NB4 (cell line): ENCODE measurements at places on chromosomes 1 and 21.

GRCh38 chr1:164592634-164593033 is 33.6 kb downstream of the PBX1 start:
- DNase-seq: no peak

- DNase-seq: no peak
These were observed 90.0 kb upstream of the CAMK1G start for GRCh38 chr1:209493559-209493958.

DNA sequence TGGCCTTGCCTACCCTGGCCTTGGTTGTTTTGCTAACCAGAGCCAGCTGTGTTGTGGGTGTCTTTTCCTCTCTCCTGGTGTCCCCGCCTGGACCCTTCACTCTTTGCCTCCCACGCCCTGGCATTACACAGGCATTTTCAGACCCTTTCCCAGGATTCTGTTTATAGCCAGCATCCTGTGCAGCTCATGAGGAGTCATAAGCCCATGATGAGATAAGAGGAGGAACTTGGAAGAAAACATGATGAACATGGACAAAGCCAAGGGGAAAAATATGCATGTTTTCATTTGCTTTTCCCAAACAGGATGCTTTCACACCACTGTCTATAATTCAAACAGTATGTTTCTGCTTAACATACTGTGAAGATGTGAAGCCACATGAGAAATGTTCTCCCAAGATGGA is 18.7 kb upstream of the WARS2 start:
- no peak for DNase-seq

- no peak for DNase-seq
These were observed 12.4 kb upstream of the PODN start for GRCh38 chr1:53049574-53049967.

DNA sequence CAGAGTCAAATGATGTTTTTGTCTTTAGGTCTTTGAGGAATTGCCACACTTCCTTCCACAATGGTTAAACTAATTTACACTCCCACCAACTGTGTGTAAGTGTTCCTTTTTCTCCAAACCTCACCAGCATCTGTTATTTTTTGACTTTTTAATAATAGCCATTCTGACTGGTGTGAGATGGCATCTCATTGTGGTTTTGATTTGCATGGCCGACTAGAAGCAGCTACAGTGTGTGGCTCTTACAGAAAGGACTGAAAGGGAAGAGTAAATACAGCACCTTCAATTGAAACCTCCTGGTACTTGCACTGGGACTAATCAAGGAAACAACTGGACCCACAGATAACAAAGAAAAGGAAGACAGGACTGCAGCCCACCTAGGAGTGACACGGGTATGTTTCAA is 668.0 kb upstream of the RGS18 start:
- no peak for DNase-seq

GRCh38 chr1:69569576-69570328 is 2.0 kb downstream of the LRRC7 start:
- DNase-seq: no peak

DNA sequence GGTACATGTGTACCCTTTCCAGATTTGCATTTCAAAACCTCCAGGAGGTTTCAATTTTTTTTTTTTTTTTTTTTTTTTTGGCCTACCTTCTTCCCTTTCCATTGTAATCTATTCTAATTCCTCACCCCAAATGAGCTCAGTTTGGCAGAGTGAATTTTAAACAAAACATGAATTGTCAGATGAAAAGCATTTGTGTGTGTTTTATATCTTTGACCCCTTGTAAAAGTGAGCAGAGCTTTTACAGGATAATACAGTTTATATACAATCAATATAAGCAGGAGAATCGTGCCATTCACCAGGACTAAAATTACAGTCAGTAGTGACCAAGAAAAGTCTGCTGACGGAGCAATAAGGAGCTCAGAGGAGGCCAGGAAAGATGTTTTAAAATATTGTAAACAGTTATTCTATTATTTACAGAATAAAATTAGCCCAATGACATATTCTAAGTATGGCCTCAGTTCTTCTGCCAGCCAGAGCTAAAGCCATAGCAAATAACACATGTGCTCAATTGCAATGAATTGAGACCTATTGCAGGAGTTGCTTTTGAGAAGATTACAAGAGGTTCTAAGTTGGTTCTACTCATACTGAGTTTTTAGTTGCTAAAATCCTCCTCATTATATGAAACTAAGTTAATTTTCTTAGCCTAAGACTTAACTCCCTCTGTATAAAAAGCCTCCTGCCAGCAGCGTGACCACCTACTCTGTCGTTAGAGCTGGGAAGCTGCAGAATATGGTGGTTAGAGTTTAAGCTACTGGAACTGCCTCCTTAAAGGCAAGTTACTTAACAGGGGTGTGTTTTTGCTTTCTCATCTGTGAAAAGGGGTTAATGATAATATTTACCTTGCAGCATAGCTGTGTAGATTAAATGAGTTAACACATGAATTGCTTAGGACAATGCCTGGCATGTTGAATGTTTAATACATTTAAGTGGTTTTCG is 50.8 kb upstream of the ZNF326 start:
- DNase-seq: no peak

GRCh38 chr1:31299365-31299764 is 2.5 kb downstream of the ZCCHC17 start:
- DNase-seq: peak; percentile 28

DNA sequence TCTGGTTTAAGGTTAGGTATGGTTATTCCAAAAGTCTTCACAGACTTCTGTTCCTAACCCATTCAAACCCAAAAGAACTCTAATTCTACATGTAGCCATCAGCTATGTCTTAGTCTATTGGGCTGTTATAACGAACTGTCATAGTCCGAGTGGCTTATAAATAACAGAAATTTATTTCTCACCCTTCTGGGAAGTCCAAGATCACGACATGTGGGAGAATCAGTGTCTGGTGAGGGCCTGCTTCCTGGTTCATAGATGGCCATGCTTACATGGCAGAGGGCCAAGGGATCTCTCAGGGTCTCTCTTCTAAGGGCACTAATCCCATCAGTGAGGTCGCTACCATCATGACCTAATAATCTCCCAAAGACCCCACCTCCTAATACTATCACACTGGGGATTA is 103.0 kb upstream of the PPP2R5A start:
- no peak for DNase-seq

DNA sequence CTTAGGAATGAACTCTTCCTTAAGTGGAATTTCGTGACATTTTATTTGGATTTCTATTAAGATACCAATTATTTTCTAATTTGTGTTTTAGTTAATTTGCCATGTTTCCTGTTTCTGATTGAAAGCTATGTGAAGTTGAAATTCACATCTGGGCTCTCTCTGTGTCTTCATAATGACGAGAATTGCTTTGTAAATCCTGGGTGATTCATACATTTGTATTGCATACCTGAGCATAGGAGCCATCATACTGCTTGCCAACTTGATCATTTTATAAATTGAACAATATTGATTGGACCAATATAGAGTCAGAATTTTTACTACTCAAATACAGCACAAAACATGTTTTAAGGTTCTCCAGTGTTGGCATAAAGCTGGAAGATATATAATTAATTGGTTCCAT is 817.9 kb downstream of the BRINP3 start:
- no peak for DNase-seq

DNA sequence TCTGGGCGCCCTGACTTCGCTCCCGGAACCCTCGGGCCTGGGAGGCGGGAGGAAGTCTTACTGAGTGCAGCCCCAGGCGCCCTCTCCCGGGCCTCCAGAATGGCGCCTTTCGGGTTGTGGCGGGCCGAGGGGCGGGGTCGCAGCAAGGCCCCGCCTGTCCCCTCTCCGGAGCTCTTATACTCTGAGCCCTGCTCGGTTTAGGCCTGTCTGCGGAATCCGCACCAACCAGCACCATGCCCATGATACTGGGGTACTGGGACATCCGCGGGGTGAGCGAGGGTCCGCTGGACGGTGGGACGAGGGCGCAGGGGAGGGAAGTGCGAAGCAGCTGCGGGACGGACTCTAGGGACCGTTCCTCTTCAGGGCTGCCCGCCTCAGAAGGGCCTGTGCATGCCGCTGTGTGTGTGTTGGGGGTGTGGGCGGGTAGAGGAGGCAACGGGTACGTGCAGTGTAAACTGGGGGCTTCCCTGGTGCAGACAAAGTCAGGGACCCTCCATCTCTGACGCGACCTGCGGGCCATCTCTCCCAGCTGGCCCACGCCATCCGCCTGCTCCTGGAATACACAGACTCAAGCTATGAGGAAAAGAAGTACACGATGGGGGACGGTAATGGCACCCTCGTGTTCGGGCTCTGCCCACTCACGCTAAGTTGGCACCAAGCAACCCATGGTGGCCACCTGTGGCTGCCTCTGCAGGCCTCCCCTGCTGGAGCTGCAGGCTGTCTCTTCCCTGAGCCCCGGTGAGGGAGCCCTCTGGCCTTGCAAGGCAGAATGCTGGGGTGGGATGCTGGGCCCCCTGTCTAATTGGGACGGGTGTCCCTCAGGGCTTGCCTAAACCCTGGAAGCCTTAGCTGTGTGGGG is at the start of gene GSTM1:
Gene GSTM1, plus strand, starts transcription at position 177 of the 859 bp plus-strand sequence. Its CDS starts 57 bp downstream, at position 234.
- DNase-seq: no peak

DNA sequence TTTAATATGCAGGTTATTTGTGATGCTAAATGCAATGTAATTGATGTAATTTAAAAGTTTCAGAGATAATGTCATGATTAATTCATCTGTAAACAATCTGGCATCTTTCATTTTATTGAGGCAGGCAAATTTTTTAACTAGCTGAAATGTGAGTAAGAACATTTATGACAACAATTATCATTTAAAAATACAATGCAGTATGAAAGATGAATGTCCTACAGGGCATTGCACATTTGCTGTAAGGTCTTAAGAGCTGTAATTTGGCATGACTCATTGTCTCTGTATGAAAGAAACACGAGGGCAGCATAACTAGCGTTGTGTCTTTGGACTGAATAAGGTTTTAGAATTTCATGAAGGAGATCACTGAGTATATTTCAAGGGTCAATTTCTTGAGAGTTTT is 642.8 kb downstream of the PLA2G4A start:
- DNase-seq: no peak

GRCh38 chr1:1303736-1304135 is 4.0 kb downstream of the ACAP3 start:
- DNase-seq: no peak

DNA sequence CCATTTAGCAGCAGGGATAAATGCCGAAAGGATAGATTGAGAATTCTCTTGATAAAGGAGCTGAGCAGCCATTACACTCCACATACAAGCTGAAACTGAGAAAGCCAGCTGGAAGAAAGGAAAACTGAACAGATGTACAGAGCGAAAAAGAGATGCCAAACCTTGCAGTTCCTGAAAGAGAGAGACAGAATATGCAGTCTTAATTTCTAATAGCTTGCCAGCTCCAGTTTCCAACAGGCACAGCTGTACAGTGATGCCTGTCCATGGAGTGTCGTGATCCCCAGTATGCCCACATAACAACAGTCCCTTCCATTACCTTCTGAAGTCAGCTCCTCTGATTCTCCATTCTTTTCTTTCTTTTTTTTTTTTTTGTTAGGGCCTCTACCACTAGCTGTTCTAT is 22.7 kb downstream of the ABL2 start:
- no peak for DNase-seq

GRCh38 chr1:117754061-117754969 is 148.5 kb downstream of the TENT5C start:
- peak; percentile 61 for DNase-seq

- no peak for DNase-seq
These were observed 11.4 kb upstream of the SPATC1L start for GRCh38 chr21:46195595-46196195.

GRCh38 chr1:205318231-205318991 is 3.1 kb downstream of the NUAK2 start:
- no peak for DNase-seq

DNA sequence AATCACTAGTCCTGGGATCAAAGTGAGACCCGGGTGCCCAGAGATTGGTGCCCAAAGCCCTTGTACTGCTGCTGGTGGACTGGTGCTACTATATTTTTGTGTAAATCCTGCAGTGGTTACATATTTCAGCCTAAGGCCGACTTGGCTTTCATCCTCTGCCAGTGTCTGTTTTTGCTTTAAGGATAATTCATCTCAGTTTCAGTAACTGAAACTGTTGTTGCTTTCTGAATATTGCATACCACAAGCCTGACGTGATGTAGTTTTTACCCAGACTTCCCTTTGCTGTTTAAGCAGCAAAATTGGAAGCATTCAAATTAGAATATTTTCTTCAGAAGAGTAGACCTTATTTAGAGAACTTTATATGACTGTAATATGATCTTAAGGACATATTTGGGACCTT is 341.8 kb downstream of the RYR2 start:
- DNase-seq: no peak

DNA sequence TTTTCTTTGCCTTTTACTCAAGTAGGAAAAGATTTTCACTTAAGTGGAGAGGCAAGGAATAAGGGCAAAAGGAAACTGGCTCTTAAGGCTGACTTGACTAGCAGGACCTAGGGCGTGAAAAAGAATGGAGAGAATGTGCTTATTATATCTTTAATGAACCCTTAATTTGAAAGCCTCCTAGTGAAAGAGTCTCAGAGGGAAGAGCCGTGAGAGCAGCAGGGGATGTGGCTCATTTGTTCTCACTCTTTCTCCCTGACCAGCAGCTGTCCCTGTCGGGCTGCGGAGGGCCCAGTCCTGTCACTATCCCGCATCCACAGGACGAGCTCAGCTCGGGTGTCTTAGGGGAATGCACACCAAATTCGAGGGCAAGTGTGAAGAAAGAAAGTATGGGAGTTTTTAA is 180.1 kb downstream of the EDEM3 start:
- no peak for DNase-seq

DNA sequence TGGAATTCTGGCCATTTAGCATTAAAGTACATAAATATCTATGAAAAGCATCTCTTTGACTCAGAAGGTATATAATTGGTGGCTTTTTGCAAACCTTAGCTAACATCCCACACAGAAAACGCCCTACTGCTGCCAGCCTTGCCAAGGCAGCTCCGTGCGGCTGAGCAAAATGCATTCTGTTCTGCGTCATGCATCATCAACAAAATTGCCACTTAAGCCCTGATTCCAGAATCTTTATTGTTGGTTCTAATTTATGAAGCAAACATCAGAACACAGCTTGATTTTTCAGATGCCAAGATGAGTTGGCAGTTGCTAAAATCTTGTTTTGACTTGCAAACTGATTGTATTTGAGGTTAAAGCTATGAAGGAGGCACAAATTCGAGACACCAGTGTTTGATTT is 314.9 kb upstream of the DEPDC1 start:
- DNase-seq: no peak

GRCh38 chr1:171083222-171083621 is 7.5 kb upstream of the FMO3 start:
- DNase-seq: no peak

GRCh38 chr1:36156329-36157114 is 562 bp downstream of the MAP7D1 start:
- peak; percentile 83 for DNase-seq
